Pons (tissue), 1 donor: ENCODE measurements at places on chromosomes 4 and X.

DNA sequence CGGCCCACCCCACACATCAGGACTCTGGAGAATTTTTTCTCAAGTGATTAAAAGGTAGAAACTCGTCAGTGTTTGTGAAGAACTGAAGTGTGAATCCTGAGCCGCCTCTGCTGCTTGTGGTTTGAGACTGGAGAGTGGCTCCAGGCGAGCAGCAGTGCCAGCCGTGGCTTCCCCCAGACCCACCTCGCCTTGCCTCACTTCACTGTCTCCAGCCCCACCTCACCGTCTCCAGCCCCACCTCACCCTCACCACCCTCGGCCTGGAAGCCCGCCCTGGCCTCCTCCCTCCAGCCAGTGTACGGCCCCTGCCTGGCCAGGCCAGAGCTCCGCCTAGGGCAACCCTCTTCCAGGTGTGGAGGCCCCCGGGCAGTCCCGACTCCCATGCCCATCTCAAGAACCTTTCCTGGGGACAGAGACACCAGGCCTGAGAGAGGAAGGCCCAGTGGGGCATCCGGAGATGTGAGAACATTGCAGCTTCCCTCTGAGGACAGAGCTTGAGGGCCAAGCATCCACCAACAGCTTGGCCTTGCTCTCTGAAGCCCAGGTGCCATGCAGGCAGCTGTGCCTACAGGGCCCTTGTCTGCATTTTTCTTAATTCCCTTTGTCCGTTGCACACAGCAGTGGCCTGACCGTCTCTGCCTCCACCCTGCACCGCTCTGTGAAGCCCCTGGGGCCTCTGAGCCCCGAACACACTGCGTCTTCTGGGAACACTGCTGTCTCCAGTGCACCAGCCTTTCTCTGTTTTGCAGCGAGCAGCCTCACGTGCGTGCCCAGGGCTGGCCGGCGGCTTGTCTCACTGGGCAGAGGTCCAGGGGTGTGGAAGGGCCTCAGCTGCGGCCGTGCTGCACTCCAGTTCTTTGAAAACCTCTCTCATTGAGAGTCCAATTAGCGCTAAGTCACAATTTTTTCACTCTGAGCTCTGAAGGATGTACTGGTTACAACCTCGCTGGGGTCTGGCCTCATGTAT, 13.8 kb downstream of the SH3BP2 start:
- no peak for DNase-seq

DNA sequence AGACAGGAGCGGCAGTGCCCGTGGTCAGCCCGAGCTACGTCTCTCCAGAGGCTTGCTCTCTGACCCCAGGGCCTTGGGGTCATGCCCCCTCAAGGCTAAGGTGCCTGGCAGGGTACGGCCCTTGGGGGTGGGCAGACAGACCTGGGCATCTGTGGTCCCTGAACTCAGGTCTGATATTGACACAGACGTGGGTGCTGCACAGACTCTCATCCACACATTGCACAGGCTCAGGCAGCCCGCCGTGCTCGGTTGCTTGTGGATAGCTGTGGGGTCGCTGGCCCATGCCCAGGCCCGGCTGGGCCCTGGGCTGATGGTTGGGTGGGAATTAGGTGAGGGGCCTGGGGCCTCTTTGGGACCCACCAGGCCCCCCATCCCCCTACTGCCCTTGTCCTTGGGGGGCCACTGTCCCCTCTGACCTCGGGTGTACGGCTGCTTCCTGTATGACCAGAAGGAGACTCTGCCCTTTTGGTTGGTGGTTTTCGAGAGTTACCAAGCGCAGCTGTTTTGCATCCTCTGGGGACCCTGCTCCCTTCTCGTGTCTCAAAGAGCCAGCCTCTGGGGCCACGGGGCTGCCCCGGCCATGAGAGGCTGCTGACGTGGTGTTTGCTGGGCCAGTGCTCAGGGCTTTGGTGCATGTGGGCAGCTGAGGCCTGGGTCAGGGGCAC, 10.1 kb downstream of the FGFRL1 start:
- DNase-seq = no peak

DNA sequence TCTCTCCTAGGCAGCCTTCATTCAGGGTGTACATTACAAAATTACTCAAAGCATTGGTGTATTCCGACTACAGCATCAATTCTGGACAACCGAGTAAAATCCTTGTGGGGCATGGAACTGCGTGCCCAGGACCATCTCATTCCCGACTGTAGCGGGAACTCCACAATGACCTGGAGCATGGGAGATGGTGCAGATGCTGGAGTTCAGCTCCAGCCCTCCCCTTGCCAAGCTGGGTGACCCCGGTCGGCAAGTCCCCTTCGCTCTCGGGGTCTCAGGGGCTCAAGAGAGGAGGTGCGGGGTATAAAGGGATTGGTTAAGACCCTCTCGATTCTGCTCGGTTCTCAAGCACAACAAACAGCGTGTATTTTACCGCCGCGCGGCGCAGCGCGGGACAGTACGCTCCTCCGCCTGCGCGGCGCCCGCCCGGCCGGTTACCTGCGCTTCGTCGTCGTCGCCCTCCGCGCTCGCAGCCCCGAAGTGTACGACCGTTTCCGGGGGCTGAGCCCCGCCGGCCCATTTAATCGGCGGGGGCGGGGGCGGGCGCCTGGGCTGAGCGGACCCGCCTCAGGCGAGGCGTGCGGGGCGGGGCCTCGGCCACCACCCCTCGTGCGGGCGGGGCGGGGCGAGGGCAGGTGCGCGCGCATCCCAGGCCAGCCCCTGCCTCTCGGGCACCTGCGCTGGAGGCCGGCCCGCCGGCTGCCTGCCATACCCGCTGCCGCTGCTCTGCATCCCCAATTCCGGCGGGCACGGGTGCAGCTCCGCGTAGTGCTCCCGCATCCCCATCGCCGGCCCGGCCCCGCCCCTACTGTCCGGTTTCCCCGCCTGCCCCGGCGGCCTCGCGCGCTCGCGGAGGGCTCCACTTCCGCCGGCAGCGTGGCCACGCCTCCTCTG, at the start of gene G6PD:
TSS of gene G6PD (minus strand) at position 493 of the 891 bp plus-strand sequence. CDS start 691 bp downstream, outside the sequence.
- peak; percentile 12 for DNase-seq

DNA sequence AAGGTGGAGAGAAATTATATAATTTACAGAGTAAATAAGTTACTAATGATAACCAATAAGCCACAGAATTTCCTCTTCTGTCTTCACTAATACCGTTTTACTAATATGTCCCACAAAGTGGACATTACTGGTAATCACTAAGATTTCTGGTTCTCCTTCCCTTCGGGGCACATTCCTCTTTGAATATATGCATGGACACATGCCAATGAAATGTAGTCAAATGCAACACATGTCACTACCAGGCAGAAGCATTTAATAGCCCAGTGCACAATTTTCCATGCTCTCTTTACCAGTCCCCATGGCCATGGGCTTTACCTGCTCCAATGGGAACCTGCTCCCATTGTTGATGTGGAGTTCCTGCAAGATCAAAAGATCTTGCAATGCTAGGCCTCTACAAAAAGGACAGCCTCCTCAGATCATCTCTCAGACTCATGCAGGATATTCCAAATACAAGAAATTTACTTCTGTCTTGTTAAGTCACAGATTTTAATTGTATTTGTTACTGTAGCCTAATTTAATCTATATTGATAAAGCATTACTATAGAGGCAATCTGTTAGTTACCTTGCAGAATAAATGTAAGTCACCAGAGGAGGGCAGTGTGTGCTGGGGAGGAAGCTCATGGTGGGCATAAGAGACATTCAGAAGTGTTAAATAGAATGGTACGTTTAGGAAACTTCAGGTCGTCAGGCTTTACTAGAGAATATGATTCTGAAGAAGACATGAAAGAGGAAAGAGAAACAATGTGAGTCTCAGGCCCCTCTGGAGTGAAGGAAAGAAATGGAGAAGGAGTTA, 37.1 kb upstream of the INPP4B start:
- DNase-seq = peak; percentile 28

GRCh38 chr4:17894421-17894820, 83.6 kb downstream of the NCAPG start:
- no peak for DNase-seq

DNA sequence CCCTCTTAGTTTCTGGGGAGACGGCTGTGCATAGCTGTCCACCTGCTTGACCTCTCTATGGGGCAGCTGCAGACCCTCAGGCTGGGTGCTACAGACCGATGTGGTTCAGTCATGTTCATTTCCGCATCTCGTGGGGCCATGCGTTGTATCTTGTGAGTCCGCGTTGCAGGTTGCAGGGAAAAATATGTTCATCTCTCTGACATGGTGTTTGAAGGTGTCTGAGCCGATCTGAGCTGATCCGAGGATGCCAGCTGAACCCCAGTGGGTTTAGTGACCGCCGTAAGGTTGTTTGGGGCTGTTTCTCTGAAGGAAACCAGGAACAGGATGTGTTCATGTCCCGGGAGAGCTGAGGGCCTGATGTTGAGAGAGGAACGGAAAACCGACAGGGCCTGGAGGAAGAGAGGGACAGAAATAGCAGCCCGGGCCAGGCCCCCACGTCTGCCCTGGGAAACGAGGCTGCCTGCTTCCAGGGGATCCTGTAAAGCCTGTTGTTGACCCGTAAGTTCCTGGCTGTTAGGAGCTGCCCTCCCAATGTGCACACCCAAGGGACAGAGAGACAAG, 9.8 kb upstream of the P2RY8 start:
- DNase-seq = no peak

DNA sequence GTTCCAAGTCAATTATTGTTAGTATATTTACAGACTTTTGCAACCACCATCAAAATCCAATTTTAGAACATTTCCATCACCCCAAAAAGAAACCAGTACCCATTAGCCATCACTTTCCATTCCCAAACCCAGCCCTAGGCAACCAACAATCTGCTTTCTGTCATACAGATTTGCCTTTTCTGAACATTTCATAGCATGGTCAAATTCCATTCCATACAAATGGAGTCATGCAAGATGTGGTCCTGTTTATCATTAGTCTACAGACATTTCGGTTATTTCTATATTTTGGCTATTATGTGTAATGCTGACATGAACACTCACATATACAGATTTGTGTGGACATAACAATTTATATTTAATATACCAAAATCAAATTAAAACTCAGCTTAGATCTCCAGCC, 508.7 kb downstream of the ZNF674 start:
- no peak for DNase-seq

- no peak for DNase-seq
Measured at GRCh38 chrX:153624196-153625091, 22.6 kb upstream of the DUSP9 start.

DNA sequence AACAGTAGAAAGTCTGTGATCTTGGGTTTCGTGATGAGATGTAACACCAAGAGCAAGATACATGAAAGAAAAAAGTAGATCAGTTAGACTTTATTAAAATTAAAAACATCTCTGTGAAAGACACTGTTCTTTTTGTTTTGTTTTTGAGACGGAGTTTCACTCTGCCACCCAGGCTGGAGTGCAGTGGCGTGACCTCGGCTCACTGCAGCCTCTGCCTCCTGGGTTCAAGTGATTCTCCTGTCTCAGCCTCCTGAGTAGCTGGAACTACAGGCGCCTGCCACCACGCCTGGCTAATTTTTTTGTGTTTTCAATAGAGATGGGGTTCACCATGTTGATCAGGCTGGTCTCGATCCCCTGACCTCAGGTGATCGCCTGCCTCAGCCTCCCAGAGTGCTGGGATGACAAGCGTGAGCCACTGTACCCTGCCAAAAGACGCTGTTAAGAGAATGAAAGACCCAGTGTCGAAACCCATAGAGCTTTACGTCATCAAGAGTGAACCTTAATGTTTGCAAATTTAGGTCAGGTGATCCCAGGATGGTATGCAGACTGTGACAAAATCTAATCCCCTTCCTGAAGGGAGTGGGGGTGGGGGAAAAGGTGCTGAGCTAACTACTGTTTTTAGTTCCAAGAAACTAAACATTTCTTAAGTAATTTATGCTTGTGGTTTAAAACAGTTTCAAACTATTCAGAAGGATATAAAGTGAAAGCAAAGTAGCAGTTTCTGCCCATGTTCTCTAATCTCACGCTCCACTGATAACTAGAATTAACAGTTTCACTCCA, 8.0 kb downstream of the OFD1 start:
- no peak for DNase-seq
